Astrocyte (in vitro differentiated cells and primary cell): ENCODE measurements at places on chromosomes 3 and 15.
A peak's percentile ranks its signal among the peaks of the same experiment; 100 is the strongest.

GRCh38 chr15:94584833-94585244 lies 353.5 kb downstream of the MCTP2 start:
- DNase-seq = peak; percentile 23

DNA sequence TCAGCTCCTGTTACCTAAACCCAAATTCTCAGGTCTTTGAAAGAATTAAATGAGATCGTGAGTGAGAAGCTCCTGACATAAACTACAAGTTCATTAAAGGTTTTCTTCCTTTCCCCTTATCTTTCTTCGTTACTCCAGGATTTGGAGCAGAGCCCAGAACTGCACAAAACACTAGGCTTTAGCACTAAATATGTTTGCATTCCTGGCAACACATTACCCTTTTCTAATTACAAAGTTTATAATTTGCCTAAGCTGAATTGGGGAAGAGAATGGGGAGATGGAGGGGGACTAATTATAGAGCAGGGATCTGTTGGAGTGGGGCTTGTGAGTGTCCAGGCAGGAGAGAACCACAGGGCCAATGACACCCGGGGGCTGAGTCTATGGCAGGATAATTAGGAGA lies 109.7 kb downstream of the SV2B start:
- DNase-seq = no peak

DNA sequence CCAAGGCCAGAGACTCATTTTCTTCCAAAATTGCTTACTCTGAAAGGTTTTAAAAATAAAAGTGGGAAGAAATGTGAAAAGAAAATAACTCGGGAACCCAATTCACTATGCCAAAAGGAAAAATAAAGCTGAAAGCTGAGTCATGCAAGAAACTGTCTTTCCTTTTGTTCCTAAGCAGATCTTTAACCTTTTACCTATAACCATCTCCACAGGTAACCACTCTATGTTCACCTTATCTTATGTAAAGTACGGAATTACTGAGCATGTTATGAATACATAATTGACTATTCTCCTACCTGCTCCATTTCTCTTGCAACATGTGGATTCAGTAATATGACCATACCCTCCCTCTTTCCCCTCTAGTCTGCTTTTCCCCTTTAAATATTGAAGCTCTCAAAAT lies 62.0 kb downstream of the MINDY4B start:
- DNase-seq = no peak

DNA sequence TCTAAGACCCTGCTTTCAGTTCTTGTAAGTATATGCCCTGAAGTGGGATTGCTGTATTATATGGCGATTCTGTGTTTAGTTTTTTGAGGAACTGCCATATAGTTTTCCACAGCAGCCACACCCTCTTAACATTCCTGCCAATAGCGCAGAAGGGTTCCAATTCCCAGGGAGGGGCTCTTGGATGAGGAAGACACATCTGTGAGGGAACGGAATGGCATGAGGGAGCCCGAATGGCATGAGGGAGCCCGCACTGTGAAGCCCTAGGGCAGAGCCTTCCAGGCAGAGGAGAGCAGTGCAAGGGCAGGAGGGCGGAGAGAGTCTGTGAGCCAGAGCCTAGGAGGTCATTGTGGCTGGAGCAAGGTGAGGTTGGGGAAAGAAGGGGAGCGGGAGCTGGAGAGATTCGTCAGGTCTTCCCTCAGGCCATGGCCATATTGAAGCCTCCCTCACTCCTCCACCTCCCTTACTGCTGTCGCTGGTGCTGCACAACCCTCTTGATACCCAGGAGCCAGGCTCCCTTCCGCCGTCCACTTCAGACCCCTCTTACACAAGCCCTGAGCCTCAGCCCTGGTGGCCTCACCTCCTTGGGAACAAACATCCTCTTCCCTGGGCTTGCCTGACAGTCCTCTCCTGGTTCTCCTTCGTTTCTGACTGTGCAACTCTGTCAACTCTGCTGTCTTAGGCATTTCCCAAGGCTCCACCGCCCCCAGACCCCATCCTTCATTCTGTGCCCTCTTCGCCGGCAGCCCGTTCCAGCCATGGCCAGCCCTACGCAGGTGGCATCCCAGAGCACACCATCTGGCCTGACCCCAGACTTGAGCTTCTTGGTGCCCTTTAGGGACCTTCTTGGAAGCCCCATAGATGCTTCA lies 51.4 kb downstream of the FGD5 start:
- DNase-seq = no peak

GRCh38 chr3:20405744-20406143 lies 219.7 kb upstream of the SGO1 start:
- DNase-seq = peak; percentile 58

- no peak for DNase-seq
Observed at GRCh38 chr15:42826251-42826890, 89.4 kb upstream of the CDAN1 start.

GRCh38 chr15:99187936-99188335 lies 61.4 kb downstream of the TTC23 start:
- peak; percentile 10 for DNase-seq

- no peak for DNase-seq
Observed at GRCh38 chr3:11698326-11699082, 54.8 kb upstream of the VGLL4 start.

GRCh38 chr3:190970560-190970959 lies 108.1 kb upstream of the GMNC start:
- no peak for DNase-seq

DNA sequence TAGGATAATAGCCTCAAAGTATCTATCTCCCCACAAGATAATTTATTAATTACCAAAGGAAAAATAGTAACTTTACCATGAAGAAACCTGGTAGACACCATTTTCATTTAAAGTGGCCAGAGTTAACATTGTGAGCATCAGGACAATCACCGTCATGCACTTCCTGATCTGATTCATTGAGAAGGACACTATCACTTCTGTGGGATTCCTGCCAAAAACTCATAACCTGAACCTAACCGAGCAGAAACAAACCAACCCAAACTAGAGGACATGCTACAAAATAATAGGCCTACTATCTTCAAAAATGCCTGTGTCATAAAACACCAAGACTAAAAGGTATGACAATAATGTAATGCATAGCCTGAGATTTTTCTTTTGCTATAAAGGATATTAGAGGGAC lies 39.0 kb downstream of the FSIP1 start:
- no peak for DNase-seq

DNA sequence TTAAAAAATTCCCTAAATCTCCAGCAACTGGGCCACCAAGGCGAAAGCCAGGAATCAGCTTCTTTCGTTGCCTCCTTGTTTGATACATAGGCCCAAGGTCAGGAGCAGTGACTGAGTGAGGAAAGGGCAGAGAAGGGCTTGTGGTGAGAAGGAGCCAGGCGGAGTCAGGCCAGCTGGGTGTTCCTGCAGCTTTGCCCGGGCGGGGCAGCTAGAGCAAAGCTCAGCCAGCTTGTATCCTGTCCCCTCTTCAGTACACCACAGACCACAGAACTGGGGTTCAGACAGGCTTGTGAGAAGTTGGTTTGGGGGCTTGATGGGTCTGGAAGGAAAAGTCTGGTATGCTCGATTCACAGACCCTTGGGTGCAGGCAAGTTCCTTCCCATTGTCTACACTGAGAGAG lies 52.6 kb downstream of the CCK start:
- no peak for DNase-seq

GRCh38 chr15:56491110-56491722 lies 26.3 kb upstream of the MNS1 start:
- DNase-seq = peak; percentile 62

GRCh38 chr15:64247906-64248541 lies 85.2 kb upstream of the PPIB start:
- DNase-seq = peak; percentile 91

- DNase-seq = peak; percentile 97
Observed at GRCh38 chr15:69034352-69034751, 19.9 kb downstream of the NOX5 start.

- DNase-seq = no peak
Observed at GRCh38 chr15:73589766-73590165, 43.4 kb downstream of the NPTN start.

GRCh38 chr3:178618896-178619295 lies 82.7 kb downstream of the KCNMB2 start:
- no peak for DNase-seq

- DNase-seq = no peak
Observed at GRCh38 chr15:66356077-66356358, 467 bp downstream of the TIPIN start.

- DNase-seq = no peak
Observed at GRCh38 chr3:135226057-135226456, 431.0 kb downstream of the EPHB1 start.

- peak; percentile 33 for DNase-seq
Observed at GRCh38 chr3:10263646-10264363, 15.5 kb downstream of the TATDN2 start.

- peak; percentile 78 for DNase-seq
Observed at GRCh38 chr15:100596792-100597191, 5.2 kb downstream of the LINS1 start.

GRCh38 chr15:92891533-92892200 lies 8.5 kb upstream of the CHD2 start:
- DNase-seq = no peak

GRCh38 chr3:57805674-57806073 lies 49.6 kb downstream of the SLMAP start:
- peak; percentile 82 for DNase-seq

- DNase-seq = peak; percentile 58
Observed at GRCh38 chr3:30473374-30474051, 132.9 kb upstream of the TGFBR2 start.

DNA sequence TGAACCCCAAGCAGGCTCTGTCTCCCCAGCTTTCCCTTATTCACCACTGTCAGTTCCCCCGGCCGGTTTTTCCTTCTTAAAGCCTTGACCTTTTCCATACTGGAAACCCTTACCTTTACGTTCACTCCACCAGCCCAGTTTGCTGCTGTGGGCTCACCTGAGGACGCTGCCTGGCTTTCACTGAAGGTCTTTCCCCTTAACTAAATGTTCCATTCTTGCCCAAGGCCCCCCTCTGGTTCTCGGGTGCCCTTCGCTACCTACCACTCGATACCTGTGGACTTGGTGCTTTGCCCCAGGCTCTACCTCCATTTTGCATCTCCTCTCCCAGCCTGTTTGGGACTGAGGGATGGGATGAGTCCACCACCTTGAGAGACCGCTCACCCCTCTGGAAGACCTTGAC lies 851 bp downstream of the AP2M1 start:
- no peak for DNase-seq

DNA sequence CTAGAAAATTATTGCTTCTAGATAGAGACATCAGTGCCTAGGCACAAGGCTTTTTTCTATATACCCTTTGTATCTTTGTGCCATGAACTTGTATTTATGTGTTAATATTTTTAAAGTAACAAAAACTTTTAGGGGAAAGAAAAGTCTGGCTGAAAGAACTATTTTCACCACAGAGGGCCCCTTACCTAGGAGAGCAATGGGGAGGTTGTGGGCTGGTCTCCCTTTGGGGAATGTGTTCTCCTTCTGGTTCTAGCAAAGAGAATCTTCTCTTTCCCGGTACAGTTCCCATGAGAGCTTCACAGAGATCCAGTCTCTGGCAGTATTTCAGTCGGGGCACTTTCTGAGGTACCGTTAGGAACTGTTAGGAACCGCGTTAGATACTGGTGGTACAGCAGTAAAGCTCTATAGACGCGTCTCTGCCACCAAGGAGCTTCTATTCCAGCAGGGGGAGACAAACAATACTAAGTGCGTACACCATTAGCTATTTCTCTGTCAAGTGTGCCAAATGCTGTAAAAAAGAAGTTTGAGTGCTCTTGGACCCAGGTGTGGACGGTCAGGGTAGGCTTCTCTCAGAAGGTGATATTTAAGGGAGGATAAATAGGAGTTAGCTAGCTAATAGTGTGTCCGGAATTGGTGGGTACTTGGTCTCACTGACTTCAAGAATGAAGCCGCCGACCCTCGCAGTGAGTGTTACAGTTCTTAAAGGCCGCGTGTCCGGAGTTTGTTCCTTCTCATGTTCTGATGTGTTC lies 4.6 kb upstream of the EPB42 start:
- DNase-seq = peak; percentile 44

GRCh38 chr15:64522226-64522823 lies 61.9 kb downstream of the ZNF609 start:
- no peak for DNase-seq

GRCh38 chr3:158295771-158296170 lies 185.9 kb downstream of the RSRC1 start:
- no peak for DNase-seq

DNA sequence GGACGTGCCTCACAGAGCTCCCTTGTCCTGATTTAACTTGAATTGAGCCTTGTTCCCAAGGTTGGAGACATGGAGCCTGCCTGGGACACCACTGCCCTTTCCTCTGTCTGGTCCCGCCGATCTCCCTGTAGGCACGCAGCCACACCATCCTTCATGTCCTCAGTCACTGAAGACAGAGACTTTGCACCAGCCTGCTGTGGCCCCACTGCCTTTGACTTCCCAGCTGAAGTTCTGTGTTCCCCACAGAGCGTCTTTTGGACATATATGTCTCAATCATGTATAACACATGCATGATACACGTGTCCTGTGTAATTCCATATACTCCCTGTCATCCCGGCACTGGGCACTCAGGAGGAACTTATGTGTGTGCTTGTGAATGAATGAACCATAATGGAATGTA lies 23.6 kb downstream of the GABRA5 start:
- no peak for DNase-seq

- no peak for DNase-seq
Observed at GRCh38 chr3:59978979-59979378, 929.2 kb upstream of the CFAP20DC start.

- peak; percentile 41 for DNase-seq
Observed at GRCh38 chr3:141452045-141452444, 34.8 kb upstream of the RASA2 start.

DNA sequence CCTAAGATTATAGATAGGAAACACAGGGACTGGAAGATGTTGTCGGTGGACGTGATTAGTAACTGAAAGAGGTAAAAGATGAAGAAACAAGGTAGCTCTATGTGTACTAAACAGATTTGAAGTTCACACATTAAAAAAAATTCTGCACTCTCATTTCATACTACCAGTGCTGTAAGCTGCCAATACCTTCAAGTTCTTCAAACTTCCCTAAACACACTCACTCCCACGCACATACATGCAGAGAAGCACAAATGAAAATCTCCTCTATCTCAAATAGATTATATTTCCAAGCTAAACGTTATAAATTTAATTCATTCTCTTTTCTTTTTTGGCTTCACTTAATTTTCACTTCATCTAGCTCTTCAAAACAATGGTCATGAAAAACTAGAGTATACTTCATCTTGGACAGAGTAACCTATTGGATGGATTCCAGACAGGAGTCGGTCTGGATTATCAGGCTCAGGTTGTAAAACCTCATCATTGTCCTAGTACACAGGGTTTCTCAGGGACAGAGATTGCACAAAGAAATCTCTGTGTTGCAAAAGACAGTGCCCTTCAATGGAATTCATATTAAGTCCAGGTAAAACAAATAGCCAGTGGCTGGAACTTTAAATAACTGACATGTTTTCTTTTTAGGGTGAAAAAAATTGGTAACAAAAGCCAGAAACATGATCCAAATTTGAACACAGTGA lies 408.1 kb upstream of the ZNF385D start:
- no peak for DNase-seq
